ENCODE measurements at places on chromosomes 2 and 18. TPM values are rescaled to one million over a fixed set of nuclear protein-coding genes. Genes with fewer than 3 reads are reported as not detected.

KYNU gene
- 1.8 TPM for total RNA-seq

ARHGAP15 gene
- total RNA-seq = 11.0 TPM

GATA6 gene
- 92.7 TPM for total RNA-seq

TMEM247 gene
- not detected for total RNA-seq

CNGA3 gene
- not detected for total RNA-seq

SPIRE1 gene
- 26.8 TPM for total RNA-seq

HS6ST1 gene
- 21.8 TPM for total RNA-seq

CCDC150 gene
- total RNA-seq = 0.56 TPM

REG3A gene
- 2.8 TPM for total RNA-seq
